ENCODE measurements at places on chromosomes 1 and 21.
A peak's percentile ranks its signal among the peaks of the same experiment; 100 is the strongest.

DNA sequence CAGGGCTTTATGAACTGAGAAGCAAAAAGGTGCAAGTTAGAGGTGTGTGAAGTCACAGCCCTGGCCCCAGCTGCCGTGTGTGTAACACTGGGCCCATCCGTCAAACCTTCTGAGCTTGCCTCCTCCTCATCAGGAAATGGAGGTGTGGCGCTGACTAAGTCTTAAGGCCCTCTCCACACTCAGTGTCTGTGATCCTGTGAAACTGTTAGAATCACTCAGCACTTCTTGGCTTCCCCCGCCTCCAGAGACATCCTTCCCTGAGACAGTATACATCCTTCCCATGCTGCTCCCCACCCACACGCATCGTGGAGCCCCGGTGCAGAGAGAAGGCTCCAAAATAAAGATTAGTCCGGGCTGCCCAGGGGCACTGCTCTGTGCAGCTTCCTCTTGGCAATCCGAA, 33.3 kb downstream of the LRP8 start:
- DNase-seq: no peak

GRCh38 chr1:197200272-197200899, 53.9 kb upstream of the ASPM start:
- peak; percentile 55 for DNase-seq

- no peak for DNase-seq
These were observed 2.6 kb downstream of the KCNAB2 start for GRCh38 chr1:6048179-6048867.

DNA sequence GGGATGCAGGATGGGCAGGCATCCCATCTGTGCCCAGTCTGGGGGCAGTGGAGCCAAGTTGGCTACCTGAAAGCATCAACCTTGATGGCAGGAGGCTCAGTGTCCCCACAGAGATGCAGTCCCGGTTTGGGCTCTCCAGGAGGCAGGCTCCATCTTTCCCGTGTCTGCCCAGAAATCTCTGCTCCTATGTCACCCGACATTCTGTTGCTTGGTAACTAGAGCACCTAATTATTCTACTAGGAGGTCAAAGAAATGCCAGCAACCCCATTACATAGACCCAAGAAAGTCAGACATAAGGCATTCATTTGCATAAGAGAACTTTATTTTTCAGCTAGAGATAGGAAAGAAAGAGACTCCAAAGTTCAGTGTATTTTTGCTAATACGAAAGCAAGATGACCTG, 100.3 kb upstream of the BACE2 start:
- DNase-seq: no peak

- DNase-seq: no peak
These were observed at the start of gene KRTAP10-6 for GRCh38 chr21:44592446-44593311. TSS of gene KRTAP10-6 (minus strand) at chr21:44592505. CDS start at chr21:44592484, 21 bp downstream.

GRCh38 chr1:64323882-64324281, 120.5 kb downstream of the UBE2U start:
- no peak for DNase-seq

DNA sequence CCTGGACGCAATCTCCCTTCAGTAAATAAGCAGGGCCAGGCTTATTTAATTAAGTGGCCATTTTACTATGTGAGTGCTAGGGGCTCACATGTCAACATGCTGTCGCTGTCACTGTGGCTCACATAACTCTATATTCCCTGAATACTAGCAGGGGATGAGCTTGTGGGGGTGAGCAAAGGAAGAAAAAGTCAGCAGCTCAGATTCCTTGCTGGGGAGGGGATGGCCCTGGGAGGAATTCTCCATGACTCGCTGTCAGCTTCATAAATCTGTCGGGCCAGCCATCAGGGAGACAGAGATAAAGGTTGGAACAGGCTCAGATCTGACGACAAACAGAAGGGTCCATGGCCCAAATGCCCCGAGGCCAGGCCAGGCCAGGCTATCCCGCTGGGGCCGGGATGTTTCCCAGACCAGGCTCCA, 26.0 kb upstream of the PLEKHG5 start:
- DNase-seq: no peak

GRCh38 chr1:230883967-230884366, 15.6 kb upstream of the C1orf198 start:
- no peak for DNase-seq

DNA sequence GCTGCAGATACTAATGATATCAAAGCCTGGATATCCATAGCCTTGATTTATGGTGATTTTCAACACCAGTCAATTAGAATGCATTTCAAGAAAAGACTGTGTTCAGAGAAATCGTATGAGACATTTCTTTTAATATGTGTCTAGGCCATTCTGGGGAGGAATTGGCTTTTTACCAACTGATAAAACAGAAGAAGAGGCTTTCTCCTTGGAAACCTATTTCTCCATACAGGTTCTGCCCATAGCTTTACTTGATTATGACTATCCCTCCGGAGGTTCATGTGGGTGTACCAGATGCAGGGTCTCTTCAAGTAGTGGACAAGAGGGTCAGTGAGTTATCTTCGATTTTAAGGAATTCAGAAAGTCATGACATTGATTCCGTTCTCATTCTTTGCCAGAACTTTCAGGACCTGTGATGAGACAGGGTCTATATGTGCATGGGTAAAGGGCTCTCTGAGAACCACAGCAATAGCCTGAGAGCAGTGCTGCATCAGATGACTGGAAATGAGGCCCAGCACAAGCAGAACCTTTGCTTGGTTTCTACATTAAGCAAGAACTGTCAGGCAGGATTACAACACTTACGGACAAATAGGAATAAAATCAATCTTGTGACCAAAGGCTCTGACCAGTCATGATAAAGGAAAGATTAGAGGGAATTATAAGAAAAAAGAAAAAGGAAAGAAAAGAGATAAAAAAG, 263.7 kb upstream of the SGIP1 start:
- DNase-seq: no peak

DNA sequence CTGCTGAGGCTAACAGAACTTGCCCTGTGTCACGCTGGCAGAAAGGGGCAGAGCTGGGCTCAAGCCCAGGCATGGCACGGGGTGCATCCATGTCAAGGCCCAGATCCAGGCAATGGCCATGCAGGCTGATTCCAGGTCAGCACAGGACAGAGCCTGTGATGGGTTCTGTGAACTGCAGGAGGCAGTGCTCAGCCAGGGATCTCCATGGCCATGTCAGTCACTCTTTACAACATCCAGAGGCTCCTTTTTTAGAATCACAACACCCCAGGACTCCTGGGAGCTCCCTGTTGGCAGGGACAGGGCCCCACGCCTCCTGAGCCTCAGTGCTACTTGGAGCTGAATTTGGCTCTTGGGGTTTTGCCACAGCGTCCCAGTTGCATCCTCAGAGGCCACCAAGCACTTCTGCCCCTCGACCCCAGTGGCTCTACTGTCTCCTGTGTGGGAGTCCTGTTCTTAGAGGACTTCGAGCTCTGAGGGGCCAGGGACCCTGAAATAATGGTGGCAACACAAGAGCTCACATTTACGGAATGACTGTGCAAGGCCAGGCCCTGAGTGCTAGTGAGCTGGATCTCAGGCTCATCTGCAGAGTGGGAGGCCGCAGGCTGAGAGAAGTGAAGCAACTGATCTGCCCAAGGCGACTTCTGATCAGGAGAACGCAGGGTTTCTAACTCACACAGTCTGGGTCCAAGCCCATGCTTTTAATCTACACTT, 211.5 kb downstream of the TRABD2B start:
- DNase-seq: no peak

DNA sequence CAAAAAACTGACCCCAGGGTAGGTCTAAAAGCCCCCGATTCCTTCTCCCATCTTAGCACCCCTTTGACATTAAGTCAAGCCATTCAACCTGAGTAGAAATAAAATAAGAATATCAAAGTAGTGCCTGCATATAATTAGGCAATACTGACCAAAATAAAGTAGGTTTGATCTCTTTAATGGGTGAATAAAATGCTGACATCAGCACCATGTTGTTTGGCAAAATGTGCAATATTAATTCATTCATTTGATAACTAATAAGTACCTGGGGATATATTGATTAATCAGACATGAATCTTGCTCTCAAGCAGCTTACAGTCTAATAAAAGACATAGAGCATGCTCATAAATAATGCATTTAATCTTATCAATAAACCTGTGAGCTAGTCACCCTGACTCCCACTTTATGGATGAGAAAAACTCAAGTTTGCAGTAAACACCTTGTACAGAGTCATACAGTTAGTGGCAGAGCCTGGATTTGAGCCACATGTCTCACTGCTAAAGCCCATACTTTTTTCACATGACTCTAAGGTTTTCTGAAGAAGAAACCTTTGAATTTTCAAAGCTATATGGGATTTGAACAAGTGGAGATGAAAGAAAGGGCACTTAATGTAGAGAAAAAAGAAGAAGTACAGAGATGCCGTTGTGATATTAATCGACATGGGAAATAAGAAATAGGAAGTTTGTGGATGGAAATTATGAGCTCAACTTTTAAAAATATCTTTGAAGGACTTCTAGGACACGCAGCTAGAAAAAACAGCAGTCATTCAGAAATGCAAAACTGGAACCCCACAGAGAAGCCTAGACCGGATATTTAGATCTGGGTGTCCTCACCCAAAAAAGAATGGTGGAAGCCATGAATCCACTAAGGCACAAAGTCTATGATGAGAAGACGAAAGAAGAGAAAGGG, 183.9 kb downstream of the TOMM20 start:
- peak; percentile 47 for DNase-seq
